ENCODE measurements at places on chromosomes 2 and 18.

DNA sequence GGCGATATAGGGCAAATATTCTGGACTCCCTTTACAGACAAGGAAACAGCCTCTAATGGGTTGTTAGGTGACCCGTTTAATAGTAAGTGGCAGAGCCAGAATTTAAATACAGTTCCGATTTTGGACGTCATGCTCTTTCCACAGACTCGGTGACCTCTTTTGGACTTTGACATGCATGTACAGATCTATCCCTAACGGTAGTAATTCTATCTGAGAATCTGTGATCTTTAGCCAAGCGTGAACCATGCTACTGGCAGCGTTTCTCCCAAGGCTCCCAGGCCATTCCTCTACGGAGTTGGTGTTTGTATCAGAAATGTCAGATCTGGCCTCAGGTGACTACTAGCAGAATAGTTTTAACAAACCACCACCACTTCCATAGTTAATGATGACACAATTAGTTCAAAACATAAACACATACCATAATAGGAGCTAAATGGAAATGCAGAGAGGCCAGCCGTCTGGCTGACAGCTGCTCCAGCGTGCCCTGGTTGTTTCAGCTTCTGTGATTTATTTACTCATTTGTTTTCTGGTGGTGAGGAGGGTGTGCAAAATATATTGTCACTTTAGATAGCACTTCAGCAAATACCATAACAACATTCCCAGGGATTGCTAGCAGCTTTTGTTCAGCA is 304.6 kb upstream of the LYPD1 start:
- DNase-seq, result no peak

DNA sequence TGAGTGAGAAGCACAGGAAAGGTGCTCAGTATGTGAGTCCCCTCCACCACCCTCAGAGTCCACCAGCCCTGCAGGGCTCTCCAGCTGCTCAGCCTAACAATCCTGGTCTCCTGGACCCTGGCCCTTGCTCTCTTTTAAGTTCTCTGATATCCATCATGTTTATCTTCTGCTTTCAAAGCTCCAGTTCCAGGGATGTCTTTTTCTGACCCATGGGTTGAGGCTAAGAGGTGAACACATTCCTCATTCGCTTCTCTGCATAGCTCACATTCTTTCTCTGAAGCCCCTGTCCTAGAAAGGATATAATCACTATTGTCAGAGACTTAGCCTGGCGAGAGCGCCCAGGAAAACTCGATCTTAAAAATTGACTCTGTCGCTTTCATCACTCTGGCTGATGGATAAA is 86.4 kb downstream of the ARL4C start:
- DNase-seq, result no peak

GRCh38 chr2:54572636-54573536 is 116.8 kb downstream of the SPTBN1 start:
- peak; percentile 69 for DNase-seq

GRCh38 chr2:42573256-42573655 is 4.8 kb downstream of the MTA3 start:
- DNase-seq, result no peak

DNA sequence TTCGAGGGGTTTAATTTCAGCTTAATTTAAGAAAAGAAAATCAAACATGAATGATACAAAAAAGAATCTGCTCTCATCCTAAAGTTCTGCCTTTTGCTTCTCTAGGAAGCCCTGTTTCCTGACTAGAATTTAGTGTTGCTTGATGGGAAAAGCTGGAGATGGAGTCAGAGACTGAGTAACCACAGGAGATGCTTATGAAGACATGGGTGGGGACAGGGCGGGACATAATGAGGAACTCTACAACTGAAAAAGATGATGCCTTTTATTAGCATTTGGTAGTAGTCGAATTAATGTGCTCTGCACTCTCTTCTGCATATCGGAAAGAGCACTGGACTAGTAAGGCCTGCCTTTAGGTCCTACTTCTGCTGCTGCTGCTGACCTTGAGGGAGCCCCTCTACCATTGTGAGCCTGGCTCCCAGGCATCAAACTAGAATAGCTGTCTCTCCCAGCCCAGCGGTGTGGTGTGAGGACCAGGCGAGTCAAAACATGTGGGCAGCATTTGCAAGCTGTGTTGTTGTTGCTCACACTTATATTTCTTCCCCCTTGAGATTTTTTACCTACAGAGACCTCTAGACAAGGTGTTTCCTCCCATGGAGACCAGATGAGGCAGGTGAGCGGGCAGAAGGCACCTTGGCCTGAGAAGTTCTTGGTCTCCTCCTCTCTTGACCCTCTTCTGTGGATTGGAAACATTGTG is 61.5 kb downstream of the INPP4A start:
- no peak for DNase-seq

DNA sequence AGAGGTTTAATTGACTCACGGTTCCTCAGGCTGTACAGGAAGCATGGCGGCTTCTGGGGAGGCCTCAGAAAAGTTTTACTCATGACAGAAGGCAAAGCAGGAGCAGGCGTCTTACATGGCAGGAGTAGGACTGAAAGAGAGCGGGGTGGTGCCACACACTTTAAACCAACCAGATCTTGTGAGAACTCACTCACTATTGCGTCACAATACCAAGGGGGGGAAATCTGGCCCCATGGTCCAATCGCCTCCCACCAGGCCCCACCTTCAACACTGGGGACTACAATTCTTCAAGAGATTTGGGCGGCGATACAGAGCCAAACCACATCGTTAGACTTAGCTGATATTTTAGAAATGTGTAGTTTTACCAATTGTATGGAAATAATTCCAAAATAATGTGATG is 77.6 kb upstream of the SLC4A10 start:
- DNase-seq, result no peak

DNA sequence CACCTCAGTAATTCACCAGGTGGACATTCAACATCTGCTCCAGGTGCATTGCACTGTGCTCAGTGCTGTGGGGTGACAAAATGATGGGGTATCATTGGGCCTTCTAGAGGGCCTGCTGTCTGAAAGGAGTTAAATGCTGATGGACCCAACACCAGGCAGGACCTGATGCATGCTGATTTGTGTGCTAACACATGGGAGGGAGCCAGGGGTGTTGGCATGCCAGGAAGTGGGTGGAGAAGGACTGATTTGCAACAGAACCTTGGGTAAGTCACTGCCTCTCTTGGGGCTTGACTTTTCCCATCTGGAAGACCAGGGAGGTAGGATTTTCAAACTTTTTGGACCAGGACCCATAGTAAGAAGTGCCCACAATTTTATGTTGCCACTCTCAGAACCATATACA is 57.9 kb upstream of the CXCR4 start:
- DNase-seq, result no peak

DNA sequence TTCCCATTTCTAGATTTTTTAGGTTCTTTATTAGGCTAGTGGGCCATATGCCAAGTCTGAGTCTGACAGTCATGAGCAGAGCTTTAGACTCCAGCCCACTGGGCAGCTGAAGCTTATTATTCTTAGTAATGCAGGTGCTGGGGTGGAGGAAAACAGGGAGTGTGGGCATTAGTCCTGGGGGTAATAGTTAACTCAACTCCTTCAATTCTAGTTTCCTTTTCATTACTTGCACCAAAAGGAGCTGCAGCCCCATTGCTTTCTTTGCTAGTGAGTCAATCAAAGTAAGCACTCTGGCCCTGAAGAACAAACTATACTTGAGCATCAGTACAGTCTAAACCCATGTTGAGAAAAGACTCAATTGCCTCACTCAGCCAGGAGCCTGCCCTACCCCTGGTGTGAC is 35.5 kb downstream of the ICOS start:
- DNase-seq, result no peak

GRCh38 chr2:223612501-223612900 is 10.3 kb upstream of the SCG2 start:
- no peak for DNase-seq

DNA sequence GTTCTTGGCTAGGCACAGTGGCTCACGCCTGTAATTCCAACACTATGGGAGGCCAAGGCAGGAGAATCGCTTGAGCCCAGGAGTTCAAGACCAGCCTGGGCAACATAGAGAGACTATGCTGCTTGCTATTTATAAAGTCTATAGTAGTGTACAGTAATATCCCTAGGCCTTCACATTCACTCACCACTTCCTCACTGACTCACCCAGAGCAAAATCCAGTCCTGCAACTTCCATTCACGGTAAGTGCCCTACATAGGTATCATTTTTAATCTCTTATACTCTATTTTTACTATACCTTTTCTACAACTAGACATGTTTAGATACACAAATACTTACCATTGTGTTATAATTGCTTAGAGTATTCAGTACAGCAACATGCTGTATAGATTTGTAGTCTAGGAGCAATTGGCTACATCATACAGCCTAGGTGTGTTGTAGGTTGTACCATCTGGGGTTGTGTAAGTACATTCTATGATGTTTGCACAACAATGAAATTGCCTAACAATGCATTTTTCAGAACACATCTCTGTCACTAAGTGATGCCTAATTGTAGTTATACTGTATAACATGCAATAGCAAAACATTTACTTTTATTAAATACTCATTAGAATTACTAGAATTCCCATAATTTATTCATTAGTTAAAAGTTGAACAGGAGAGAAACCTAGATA is 8.8 kb downstream of the DHX57 start:
- DNase-seq, result no peak

DNA sequence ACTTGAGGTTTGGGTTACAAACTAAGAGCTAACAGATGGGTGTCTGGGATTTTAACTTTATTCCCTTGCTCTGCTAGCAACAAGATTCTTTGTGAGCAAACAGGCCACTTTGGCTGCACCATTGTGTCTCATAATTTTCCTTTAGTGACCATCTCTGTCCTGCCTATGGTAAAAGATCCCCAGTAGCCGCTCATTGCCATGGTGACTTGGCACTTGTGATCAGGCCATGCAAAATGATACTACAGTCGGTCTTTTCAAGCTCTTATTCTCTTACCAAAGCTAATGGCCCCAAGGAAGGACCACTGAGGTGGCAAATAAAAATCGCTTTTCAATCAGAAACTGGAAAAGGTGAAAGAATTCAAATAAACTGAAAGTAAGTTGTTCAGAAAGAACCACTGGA is 836.9 kb downstream of the MBD2 start:
- no peak for DNase-seq

GRCh38 chr18:3912705-3913104 is 462.7 kb downstream of the TGIF1 start:
- DNase-seq, result no peak
